SHP77 (cell line): ENCODE measurements at places on chromosomes 1 and 21.

DNA sequence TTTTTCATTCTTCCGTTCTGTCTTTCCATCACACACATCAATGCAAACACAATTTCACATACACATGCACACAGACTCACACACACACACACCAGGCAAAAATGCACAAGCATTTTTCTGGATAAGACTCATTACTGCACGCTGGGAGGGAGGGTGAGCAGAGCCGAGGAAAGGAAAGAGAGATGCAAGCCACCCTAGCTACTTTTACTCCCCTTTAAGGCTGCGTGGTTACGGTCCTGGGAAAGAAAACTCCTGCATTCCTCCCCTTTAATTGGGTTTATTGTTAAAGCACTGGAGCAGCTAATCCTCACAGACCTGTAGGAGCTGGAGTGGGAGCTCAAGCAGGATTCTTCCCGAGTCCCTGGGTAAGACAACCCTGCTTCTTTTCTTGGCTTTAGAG, at the start of gene CAMK1G:
TSS of gene CAMK1G (plus strand) at position 307 of the 400 bp plus-strand sequence. CDS start 11,270 bp downstream, outside the sequence.
- no peak for DNase-seq

DNA sequence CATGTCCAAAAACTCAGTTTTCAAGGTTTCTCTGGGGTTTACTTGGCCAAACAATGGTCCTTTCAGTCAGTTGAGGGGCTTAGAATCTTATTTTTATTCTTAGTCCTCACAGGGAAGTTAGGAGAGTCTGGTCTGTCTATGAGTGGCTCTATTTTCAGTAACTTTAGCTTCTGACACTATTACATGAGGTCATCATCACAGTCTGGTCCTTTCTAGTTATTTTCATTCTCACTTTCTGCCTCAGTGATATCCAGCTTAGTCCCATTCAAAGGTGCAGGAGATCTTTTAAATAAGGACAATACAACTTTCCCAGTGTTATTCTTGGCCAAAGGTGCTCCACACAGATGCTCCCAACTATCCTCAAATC, 30.0 kb upstream of the FGGY start:
- DNase-seq: no peak

DNA sequence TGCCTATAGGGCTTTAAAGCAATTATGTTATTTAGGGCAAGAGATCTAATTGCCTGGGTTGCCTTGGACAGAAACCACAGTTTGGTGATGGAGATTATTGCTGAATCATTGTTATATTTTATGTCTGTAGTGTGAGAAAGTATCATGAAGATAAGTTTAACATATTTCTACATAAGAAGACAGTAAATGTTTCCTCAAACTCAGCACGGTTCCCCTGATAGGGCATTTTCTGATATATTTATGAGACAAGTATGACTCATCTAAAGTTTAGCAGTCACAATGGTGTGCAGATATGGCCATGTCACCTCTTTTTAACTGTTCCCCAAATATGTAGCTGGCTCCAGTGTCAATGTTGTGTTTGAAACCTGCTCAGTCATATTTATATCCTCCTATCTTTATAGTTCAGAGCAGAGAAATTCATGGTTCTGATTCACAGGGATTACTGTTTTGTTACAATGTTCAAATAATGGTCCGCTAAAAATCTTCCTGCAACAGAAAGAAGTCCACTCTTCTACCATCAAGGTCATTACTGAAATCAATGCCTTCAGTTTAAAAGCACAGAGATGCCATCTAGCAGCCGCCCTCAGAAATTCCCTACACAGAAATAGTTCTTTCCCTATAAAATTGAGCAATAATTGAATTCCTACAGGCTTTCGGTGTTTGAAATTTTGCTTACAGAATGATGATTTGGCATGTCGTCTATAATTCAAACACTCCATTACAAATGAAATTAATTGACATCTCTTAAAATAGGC, 3.7 kb downstream of the OLFM3 start:
- DNase-seq: peak; percentile 38

- DNase-seq: no peak
Observed at GRCh38 chr1:8536515-8536914, 218.6 kb downstream of the SLC45A1 start.

- DNase-seq: peak; percentile 6
Observed at GRCh38 chr1:74505928-74506710, 6.3 kb downstream of the LRRC53 start.

- no peak for DNase-seq
Observed at GRCh38 chr1:10192263-10192662, 18.1 kb upstream of the KIF1B start.

DNA sequence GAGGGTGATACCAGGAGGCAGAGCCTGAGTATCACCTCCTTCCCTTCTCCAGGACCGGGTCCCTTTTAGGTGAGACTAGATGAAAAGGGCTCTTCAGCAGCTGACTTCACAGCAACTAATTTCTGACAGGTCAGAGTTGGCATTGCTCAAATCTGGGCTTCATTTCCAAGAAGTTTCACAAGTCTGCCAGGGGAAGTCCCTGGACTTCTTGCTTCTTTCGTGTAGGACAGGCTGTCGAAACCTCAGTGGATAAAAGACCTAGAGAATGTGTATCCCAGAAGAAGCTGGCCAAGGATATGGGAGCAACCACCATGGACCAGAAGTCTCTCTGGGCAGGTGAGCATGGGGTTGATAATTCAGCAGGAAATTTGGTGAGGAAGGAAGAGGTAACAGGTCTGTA, at the start of gene CHI3L2:
TSS of gene CHI3L2 (plus strand) at position 280 of the 400 bp plus-strand sequence. CDS start at position 297, 17 bp downstream.
- DNase-seq: no peak

- no peak for DNase-seq
Observed at GRCh38 chr1:6688001-6688400, 13.6 kb downstream of the DNAJC11 start.

DNA sequence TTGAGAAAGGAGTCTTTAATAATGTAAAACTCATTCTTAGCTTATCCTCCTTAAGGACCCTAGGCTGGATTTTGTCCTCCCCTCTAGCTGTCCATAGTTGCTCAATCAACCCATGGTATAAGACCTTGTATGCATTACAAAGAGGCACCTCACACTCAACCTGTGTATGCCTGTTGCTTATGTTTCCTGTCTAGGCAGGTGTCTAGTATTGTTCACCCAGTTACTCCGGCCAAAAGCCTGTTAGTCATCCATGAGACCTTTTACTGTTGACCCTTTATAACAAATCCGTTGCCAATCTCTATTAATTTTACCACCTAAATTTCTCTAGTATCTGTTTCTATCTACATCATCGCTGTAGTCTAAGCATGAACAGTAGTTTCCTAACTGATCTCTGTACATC, 3.7 kb downstream of the LYPLAL1 start:
- DNase-seq: peak; percentile 13

DNA sequence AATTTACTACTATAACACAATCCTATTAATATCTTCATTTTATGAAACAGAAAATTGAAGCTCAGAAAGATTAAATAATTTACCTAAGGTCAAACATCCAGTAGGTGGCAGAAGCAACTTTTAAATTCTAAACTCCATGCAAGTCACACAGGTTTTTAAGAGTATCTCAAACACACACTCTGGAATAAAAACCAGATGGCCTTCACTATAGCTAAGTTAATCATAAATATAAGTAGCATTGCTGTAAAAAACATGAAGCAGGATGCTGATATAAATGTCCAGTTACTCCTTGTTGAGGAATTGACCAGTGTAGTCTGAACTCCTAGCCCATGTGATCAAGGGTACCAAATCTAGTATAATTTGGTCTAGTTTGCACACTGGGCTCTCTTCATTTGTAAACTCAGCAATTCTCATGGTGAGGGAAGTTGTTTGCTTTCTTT, 9.4 kb upstream of the FMO3 start:
- no peak for DNase-seq

DNA sequence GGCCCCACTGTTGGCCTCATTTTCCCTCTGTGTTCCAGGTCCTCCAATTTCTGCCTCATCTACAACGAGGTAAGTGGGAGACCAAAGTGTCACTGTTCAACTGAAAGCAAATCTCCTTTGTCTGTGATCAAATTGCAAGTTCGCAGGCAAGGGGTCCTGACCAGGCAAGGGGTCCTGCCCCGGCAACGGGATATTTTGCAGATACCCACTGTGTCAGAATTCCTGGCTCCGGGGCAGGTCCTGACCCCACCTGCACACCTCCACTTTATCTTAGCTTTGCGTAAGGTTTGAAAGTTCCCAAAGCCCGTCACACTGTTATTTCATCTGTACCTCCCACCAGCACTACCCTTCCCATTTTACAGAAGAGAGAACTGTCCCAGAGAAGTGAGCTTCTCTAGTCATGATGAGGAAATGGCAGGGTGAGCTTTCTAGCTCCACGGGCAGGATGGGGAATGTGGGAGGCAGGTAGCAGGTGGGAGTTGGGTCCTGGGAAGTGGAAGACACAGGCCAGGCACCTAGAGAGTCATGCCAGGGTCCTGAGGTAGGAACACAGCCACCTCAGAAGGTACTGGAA, 32.0 kb upstream of the CSF1 start:
- no peak for DNase-seq

- DNase-seq: no peak
Observed at GRCh38 chr1:24895511-24895910, 34.6 kb downstream of the RUNX3 start.

DNA sequence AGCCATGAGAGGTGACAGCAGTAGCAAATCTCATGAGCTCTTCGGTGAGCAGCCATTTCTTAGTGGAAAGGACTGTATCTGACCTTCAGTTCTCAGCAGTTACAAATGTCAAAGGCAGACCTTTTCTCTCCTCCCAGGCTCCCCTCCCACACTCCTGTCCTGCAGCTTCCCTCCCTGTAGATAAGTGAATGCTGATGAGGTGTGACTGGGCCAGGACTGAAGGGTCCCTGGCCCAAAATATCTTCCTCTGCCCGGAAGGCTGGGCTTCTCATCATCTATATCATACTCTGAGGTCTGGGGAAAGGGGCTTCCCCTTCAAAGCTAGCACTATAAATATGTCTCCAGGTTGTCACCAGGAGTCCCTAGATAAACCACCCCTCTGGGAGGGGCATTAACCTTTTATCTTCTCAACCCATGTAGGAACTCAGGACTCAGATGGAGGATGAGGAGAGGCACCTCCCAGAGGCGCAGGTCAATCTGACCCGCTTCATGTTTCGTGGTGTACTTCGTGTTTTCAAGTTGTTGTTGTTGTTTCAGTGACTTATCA, 3.6 kb upstream of the ADAMTSL4 start:
- DNase-seq: no peak

GRCh38 chr21:46545363-46545762, 59.5 kb downstream of the S100B start:
- no peak for DNase-seq
